ENCODE measurements at places on chromosomes 12 and 14. TPM values are rescaled to one million over a fixed set of nuclear protein-coding genes. Genes with fewer than 3 reads are reported as not detected.
A peak's percentile ranks its signal among the peaks of the same experiment; 100 is the strongest.

GRCh38 chr14:89629383-89629782 is 212.3 kb upstream of the FOXN3 start:
- no peak overlapping the region for H3K4me3 ChIP-seq
- no peak overlapping the region for H3K27ac ChIP-seq
- H3K27me3 ChIP-seq: no peaks in the 10 kb centered on the region
- H3K4me1 ChIP-seq: peaks cover 14% of the 10 kb centered on the region
- no peaks in the 10 kb centered on the region for H3K36me3 ChIP-seq

DNA sequence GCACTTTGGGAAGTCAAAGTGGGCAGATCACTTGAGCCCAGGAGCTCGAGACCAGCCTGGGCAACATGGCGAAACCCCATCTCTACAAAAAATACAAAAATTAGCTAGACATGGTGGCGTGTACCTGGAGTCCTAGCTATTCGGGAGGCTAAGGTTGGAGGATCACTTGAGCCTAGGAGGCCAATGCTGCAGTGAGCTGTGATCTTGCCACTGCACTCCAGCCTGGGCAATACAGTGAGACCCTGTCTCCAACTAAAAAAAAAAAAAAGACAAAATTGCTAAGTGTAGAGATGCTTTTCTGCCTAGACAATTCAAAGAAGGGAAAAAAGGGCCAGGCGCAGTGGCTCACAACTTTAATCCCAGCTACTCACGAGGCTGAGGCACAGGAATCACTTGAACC is 3.4 kb upstream of the LRP6 start:
- H3K27me3 ChIP-seq: peaks cover 23% of the 10 kb centered on the region
- no peak overlapping the region for H3K27ac ChIP-seq
- no peak for DNase-seq

- no peak overlapping the region for H3K27ac ChIP-seq
- no peak for DNase-seq
- peaks cover 14% of the 10 kb centered on the region for H3K4me1 ChIP-seq
- H3K27me3 ChIP-seq: no peaks in the 10 kb centered on the region
These were observed 7.5 kb downstream of the APPL2 start for GRCh38 chr12:105228494-105228893.

GRCh38 chr12:84069699-84070098 is 842.9 kb downstream of the SLC6A15 start:
- no peak for DNase-seq
- no peaks in the 10 kb centered on the region for H3K4me1 ChIP-seq

GRCh38 chr14:99506276-99506675 is 25.1 kb downstream of the CCNK start:
- H3K27me3 ChIP-seq: no peaks in the 10 kb centered on the region
- H3K4me3 ChIP-seq: no peak overlapping the region
- H3K4me1 ChIP-seq: no peaks in the 10 kb centered on the region
- H3K27ac ChIP-seq: no peak overlapping the region
- peaks cover 87% of the 10 kb centered on the region for H3K36me3 ChIP-seq

GRCh38 chr14:105204931-105205672 is 24.0 kb upstream of the NUDT14 start:
- H3K4me3 ChIP-seq: no peak overlapping the region
- H3K4me1 ChIP-seq: peaks cover 18% of the 10 kb centered on the region
- peaks cover 2% of the 10 kb centered on the region for H3K36me3 ChIP-seq
- H3K27me3 ChIP-seq: no peaks in the 10 kb centered on the region

DNA sequence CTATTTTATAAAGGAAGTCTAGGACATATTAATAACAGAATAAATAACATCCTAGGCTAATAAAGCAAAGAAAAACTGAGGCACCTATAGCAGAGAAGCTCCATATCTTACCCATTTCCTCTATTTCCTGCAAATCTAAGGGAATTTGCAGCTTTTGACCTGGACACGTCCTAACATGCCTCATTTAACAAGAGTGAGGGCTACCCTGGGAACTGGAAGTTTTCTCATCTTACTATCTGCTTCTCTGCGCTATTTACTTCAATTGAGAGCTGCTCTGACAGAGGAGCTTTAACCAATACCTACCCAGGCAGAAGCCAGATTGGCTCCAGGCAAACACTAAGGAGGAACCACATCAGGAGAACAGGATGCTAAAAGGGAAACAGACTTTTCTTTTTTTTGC is 5.7 kb downstream of the YBX3 start:
- H3K4me1 ChIP-seq: peaks cover 20% of the 10 kb centered on the region
- H3K27ac ChIP-seq: no peak overlapping the region
- no peaks in the 10 kb centered on the region for H3K27me3 ChIP-seq
- DNase-seq: no peak

- no peaks in the 10 kb centered on the region for H3K4me1 ChIP-seq
- no peaks in the 10 kb centered on the region for H3K36me3 ChIP-seq
- H3K27me3 ChIP-seq: no peaks in the 10 kb centered on the region
- no peak overlapping the region for H3K27ac ChIP-seq
- no peak for DNase-seq
These were observed 136.0 kb upstream of the IFNG-AS1 start for GRCh38 chr12:67853204-67853603.

- no peak for DNase-seq
- H3K36me3 ChIP-seq: no peaks in the 10 kb centered on the region
- no peak overlapping the region for H3K4me3 ChIP-seq
These were observed 37.7 kb downstream of the FGD4 start for GRCh38 chr12:32437095-32437515.

GRCh38 chr12:131852551-131853299 is 24.5 kb downstream of the MMP17 start:
- no peak overlapping the region for H3K4me3 ChIP-seq
- peaks cover 18% of the 10 kb centered on the region for H3K4me1 ChIP-seq
- no peak overlapping the region for H3K27ac ChIP-seq
- DNase-seq: peak; percentile 70

DNA sequence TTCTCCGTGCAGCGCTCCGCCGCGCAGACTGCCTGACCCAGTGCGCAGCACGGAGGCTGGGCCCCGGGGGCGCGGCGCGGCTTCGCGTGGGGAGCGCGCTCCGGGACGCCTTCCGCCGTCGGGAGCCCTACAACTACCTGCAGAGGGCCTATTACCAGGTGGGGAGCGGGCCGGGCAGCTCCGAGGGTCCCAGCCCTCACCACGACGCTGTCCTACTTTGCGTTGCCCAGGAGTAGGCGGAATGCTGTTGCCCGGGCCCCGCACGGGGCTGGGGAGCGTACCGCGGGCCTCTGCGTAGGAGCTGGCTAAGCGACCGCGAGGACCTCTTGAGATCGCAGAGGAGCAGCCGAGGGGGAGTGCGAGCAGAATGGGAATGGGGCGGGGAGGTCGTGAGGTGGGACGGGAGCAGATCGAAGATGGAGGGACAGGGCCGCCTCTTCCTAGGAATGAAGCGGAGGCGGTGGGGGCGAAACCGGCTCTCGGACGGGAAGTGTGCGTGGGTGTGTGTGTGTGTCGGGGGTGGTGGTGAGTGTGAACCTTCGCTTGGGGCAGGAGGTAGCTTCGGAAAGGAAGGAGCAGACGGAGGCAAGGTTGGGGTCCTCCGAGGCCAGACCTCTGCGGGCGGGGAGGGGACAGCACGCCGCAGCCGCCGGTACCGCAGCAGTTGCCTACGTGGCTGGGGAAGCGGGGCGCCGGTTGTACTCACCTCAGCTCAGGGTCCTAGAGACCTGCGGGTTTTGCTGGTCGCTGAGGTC is 751 bp downstream of the P3H3 start:
- no peaks in the 10 kb centered on the region for H3K36me3 ChIP-seq
- peak overlapping the region; percentile 66 for H3K4me3 ChIP-seq
- peak; percentile 67 for DNase-seq
- peaks cover 66% of the 10 kb centered on the region for H3K27me3 ChIP-seq
- H3K4me1 ChIP-seq: peaks cover 23% of the 10 kb centered on the region

DNA sequence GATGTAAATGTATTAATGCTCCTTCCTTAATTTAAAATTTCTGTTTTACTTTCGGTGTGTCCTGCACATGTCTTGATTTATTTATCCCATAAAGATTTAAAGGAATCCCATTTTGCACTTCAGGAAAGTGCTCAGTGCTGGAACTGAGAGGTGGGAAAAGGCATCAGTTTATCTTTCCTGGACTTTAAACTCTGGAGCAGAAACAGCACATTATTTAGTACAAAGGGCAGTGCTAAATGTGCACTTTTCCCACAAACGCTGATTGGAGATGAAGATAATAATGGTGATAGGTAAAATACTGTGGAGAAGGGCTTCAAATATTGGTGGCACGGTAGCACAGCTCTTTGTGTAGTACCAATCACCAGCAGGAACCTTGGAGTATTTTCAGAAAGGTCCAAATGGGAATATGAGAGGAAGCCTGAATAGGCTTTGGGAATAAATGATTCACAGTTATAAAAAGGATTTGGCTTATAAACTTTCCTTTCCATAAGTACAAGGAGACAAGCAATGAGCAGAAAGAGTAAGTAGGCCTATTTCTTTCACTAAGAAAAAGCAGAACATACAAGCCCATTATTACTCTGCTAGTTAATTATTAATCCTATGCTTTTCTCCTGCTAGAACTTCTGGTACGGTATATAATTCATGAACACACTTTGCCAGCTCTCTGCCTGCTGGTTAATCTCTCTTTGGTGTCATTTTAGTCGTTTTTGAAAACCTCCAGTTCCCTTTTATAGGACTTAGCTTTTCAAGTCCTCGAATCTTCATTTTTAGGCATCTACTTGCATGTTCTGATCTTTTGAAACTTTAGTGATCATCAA is 58.3 kb downstream of the SLC15A5 start:
- DNase-seq: no peak
- no peaks in the 10 kb centered on the region for H3K27me3 ChIP-seq
- H3K36me3 ChIP-seq: no peaks in the 10 kb centered on the region
- no peaks in the 10 kb centered on the region for H3K4me1 ChIP-seq
- no peak overlapping the region for H3K27ac ChIP-seq

DNA sequence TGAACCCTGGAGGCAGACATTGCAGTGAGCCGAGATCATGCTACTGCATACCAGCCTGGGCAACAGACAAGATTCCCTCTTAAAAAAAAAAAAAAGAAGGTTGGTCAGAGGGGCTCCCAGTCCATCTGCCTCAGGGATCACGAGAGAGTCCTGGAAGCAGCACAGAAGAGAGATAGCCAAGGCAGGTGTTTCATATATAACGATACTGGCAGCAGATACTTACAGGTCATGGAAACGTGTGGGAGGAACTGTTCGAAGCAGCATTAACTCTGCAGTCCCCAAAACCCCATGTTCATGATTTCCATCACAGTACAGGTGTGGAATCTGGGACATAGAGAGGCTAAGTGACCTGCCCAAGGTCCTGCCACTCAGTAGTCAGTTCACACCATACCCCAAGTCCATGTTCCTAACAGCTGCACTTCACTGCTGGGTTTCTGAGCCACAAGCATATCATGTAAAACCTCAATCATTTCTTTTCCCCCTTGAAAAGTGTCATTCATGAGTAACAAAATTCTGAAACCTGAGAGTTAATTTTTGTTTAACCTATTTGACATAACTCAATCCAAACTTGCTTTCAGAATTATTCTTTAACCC is 16.7 kb downstream of the CDK2AP1 start:
- peaks cover 50% of the 10 kb centered on the region for H3K36me3 ChIP-seq
- peaks cover 3% of the 10 kb centered on the region for H3K4me1 ChIP-seq
- H3K27ac ChIP-seq: no peak overlapping the region
- DNase-seq: no peak
- H3K27me3 ChIP-seq: no peaks in the 10 kb centered on the region
- H3K4me3 ChIP-seq: no peak overlapping the region

GRCh38 chr12:96985515-96986362 is 78.7 kb downstream of the NEDD1 start:
- peaks cover 17% of the 10 kb centered on the region for H3K27me3 ChIP-seq
- peak overlapping the region; percentile 14 for H3K4me3 ChIP-seq
- H3K36me3 ChIP-seq: no peaks in the 10 kb centered on the region
- DNase-seq: peak; percentile 67
- peaks cover 12% of the 10 kb centered on the region for H3K4me1 ChIP-seq
- no peak overlapping the region for H3K27ac ChIP-seq

DNA sequence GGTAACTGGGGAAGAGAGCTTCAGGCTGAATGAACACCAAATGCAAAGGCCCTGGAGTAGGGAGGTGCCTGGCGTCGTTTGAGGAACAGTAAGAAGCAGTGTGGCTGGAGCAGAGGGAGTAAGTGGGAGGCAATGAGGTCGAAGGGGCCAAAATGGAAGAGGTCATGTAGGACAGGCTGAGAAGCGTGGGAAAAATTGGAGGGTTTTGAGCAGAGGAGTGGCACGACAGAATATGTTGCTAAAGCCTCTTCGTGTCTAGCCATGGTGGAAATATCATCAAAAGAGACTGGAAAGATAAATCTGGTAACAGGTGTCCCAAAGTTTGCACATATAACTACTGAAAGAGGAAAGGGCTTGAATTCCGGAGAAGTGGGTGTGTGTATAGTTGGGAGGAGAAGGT is 1.9 kb downstream of the TRIM9 start:
- H3K27ac ChIP-seq: no peak overlapping the region
- H3K27me3 ChIP-seq: no peaks in the 10 kb centered on the region
- H3K36me3 ChIP-seq: no peaks in the 10 kb centered on the region

GRCh38 chr12:54680374-54680773 is 32.2 kb upstream of the DCD start:
- H3K4me1 ChIP-seq: no peaks in the 10 kb centered on the region
- no peaks in the 10 kb centered on the region for H3K36me3 ChIP-seq
- no peak overlapping the region for H3K4me3 ChIP-seq
- no peak overlapping the region for H3K27ac ChIP-seq
- peaks cover 35% of the 10 kb centered on the region for H3K27me3 ChIP-seq
- DNase-seq: peak; percentile 17

GRCh38 chr14:88729159-88729558 is 63.6 kb downstream of the EML5 start:
- no peak overlapping the region for H3K4me3 ChIP-seq
- no peak for DNase-seq
- no peaks in the 10 kb centered on the region for H3K4me1 ChIP-seq
- no peaks in the 10 kb centered on the region for H3K36me3 ChIP-seq
- H3K27me3 ChIP-seq: no peaks in the 10 kb centered on the region

DNA sequence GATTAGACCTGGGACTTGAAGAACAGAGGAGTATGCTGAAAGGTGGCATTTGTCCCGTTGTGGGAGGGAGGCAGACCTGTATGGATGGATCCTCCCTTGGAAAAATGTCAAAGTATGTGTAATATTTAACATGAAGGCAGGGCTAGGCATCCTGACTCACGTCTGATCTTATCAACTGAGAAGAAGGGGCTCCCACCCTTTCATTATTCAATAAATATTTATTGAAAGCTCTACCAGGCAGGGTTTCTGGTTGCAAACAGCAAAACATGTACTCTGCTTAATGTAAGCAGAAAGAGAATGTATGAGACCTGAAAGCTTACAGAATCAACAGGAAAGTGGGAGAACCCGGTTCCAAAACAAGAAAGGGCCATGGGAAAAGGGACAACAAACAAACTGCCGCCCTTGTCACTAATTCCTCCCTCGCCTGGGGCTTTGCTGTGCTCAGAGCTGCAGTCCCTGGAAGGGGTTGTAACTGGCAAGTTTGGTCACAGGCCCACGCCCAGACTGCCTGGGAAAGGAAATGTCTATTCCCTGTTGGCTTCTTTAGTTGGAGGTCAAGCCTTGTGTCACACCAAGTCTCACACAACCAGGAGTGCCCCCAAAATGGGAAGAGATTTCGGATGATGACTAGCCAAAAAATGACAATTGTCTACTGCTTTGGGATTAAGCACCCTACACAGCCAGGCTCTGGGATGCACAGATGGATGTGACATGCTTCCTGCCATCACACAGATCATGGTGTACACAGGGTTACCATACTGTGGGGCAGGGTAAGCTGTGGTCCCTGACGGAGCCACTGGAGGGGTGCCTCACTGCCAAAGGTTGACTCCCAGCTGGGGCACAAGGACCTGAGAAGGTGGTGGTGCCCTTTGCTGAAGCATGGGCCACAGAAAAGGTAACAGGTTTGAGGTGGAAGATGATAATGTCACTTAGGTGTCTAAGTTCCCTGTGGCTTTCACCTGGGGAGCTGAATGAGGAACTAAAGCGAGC is 36.8 kb downstream of the RAB35 start:
- no peaks in the 10 kb centered on the region for H3K27me3 ChIP-seq
- H3K36me3 ChIP-seq: no peaks in the 10 kb centered on the region
- peaks cover 13% of the 10 kb centered on the region for H3K4me1 ChIP-seq
- H3K4me3 ChIP-seq: no peak overlapping the region
- DNase-seq: no peak

Gene RFX4
- not detected for total RNA-seq

Gene ACTR6
- total RNA-seq: 30.8 TPM

Gene DDN
- total RNA-seq: 0.10 TPM

Gene ATP23
- 6.2 TPM for total RNA-seq

Measured in B cell (primary cell).